Activated CD4-positive, alpha-beta T cell treated with anti-CD3 and anti-CD28 coated beads for 1 hour (primary cell): ENCODE measurements at places on chromosomes 11 and 22.

DNA sequence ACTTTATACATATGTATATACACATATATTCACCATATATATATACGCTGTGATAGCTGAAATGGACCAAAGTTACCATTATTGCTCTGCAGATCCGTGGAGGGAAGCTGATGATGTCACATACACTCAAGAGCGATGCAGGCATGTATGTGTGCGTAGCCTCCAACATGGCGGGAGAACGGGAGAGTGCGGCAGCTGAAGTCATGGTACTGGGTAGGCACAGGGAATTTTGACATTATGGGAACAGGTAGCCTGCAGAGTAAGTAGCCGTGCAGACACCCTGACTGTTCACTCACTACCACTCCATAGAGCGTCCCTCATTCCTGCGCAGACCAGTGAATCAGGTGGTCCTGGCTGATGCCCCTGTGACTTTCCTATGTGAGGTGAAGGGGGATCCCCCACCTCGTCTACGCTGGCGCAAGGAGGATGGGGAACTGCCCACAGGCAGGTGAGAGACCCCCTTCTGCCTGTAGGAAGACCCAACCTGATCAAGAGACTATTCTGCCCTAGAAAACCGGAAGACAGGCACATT is 4.7 kb downstream of the ROBO3 start:
- DNase-seq, result no peak

DNA sequence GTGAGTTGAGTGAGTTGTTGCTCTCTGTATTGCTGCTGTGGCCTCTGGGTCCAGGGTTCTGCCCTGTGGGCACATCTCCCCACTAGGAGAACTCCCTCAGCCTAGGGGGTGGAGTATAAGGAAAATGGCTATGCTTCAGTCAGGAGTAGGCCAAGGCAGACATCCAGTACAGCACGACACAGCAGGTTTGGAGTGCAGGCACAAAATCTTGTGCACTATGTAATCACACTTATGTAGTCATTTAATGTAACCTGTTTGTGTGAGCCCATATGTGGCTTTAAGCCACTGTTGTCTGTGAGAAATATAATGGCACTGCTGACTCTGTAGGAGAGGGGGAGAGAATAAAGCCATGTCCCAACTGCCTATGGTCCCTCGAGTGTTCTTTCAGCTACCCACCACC is 90.1 kb downstream of the CCDC83 start:
- DNase-seq, result no peak

GRCh38 chr22:25569983-25570382 is 5.5 kb downstream of the GRK3 start:
- DNase-seq, result no peak

- no peak for DNase-seq
Measured at GRCh38 chr22:37192741-37193140, 4.7 kb upstream of the C1QTNF6 start.

- DNase-seq, result no peak
Measured at GRCh38 chr11:45405916-45406670, 120.0 kb upstream of the SYT13 start.

DNA sequence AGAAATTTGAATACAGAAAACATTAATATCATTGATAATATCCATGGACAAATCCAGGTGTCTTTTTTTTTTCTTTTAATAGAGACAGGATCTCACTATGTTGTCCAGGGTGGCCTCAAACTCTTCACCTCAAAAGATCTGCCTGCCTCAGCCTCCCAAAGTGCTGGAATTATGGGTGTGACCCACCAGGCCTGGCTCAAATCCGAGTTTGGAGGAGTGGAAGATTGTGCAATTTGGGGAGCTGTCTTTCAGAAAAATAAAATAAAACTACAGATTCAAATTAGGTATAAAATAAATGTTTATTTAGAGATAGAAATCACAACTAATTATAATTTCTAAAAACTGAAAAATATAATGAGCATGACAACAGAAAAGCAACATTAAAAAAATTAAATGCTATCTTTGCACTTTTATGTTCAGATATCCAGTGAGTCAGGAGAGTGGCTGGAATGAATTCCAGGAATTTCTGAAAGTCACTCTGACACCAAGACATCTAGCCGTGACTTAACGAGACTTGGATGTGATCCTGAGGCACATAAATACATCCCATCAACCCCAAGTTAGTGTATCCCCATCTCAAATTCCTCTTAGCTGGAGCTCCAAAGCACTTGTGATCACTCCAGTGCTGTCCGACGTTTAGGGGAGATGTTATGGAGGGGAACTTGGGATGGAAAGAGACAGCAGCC is 128.6 kb upstream of the THY1 start:
- no peak for DNase-seq

DNA sequence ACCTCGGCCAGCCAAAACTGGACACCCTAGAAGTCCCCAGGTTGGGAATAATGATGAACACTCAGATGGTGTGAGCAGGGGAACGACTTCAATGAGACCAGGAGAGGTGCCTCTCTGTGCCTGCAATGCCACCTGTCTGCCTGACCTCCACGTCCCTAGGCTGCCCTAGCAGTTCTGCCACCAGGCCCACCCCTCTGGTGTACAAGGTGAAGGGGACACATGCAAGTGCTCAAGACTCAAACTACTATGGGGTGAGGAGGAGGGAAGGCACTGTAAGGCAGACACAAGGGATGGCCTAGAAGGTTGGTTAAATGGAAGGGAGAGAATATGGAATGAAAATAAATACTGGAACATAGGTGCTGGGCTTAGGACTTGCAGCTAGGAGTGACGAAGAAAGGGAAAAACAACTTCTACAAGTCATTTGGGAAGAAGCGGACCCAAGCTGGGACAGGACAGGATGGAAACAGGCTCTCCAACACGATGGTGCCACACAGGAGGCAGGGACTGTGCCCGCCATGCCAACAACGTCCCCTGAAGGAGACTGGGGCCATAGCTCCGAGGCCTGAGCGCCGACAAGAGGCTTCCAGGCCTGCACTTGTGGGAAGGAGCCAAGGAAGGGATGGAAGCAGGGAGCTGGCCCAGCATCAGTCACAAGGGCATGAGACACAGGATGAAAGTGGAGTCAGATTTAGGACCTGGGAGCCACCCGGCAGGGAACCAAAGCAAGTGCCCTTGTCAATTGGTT is 18.5 kb downstream of the SERPIND1 start:
- no peak for DNase-seq

DNA sequence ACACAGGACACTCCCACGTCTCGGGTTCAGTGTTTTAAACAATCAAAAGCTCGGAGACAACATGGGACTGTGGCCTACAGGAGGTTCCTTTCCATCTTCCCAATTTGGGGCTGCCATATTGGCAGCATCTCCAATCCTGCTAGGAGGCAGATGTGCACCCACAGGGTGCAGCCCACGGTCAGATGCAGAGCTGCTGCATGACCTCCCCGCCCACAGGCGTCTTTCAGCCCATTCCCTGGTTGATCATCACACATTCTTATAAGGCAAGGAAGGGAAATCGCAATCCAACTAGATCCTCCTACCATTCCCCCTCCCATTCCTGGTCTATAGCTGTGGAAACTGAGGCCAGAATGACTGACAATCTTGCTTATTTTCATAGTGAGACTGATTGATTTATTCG is 121.4 kb downstream of the MICAL3 start:
- no peak for DNase-seq

GRCh38 chr11:33544593-33545373 is 155.8 kb downstream of the C11orf91 start:
- DNase-seq, result no peak

- DNase-seq, result no peak
Measured at GRCh38 chr11:44147751-44148150, 52.3 kb downstream of the EXT2 start.

DNA sequence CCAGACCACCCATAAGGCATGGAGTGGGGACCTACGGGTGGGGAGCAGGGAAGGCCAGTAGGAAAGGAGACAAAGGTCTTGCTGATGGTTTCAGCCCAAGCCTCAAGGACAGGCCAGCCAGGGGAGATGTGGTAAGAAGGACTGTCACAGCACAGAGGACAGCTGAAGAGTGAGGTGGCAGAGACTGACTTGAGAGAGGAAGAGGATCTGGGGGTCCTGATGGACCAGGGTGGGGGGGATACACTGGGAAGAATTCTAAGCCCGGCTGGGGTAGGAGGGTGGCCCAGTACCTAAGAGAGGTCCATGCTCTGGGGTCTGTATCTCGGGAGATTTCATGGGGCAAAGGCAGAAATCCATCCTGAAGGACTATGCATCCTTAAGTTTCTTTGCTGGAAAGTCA is 66.1 kb upstream of the THY1 start:
- DNase-seq, result no peak
